ENCODE measurements at places on chromosomes 5 and 9. TPM values are rescaled to one million over a fixed set of nuclear protein-coding genes. Genes with fewer than 3 reads are reported as not detected.

DNA sequence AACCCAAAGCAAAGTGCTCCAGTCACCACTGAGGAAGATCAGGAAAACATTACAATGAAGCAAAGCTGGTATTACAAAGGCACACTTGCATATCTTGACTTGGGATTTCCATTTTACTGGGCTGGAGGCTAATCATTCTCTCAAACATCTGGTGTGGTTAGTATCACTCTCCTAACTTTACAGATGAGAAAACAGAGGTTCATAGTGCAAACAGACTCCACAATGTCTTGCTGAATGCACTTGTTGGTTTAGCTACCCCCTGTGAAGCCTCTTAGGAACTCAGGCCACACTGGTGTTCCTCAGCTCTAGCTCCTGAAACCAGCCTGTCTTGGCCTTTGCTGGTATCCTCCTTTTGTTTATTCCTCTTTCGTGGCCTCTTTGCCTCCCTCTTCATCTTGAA is 29.5 kb upstream of the SMAD5 start:
- DNase-seq, result no peak

Gene FOXE1
- total RNA-seq, result not detected

- DNase-seq, result no peak
Observed at GRCh38 chr5:176486189-176486757, 38.1 kb downstream of the FAF2 start.

- no peak for DNase-seq
Observed at GRCh38 chr5:150616506-150616905, 24.0 kb upstream of the SYNPO start.

- no peak for DNase-seq
Observed at GRCh38 chr9:8730618-8731017, 931.0 kb upstream of the DMAC1 start.

DNA sequence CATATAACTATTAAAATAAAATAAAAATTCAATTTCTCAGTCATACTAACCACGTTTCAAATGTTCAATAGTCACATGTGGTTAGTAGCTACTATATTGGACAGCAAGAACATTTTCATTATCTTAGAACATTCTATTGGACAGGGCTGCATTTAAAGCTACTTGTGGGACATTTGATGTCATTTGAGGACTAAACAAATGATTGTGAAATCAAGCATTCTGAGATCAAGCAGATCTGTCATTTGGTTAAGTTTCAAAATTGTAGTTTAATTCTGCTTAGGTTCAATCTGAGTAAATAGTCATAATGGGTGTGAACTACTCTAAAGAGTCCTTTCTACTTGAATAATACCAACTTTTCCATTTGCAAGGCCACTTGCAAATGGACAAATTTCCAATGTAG is 226.9 kb upstream of the C9orf72 start:
- no peak for DNase-seq

DNA sequence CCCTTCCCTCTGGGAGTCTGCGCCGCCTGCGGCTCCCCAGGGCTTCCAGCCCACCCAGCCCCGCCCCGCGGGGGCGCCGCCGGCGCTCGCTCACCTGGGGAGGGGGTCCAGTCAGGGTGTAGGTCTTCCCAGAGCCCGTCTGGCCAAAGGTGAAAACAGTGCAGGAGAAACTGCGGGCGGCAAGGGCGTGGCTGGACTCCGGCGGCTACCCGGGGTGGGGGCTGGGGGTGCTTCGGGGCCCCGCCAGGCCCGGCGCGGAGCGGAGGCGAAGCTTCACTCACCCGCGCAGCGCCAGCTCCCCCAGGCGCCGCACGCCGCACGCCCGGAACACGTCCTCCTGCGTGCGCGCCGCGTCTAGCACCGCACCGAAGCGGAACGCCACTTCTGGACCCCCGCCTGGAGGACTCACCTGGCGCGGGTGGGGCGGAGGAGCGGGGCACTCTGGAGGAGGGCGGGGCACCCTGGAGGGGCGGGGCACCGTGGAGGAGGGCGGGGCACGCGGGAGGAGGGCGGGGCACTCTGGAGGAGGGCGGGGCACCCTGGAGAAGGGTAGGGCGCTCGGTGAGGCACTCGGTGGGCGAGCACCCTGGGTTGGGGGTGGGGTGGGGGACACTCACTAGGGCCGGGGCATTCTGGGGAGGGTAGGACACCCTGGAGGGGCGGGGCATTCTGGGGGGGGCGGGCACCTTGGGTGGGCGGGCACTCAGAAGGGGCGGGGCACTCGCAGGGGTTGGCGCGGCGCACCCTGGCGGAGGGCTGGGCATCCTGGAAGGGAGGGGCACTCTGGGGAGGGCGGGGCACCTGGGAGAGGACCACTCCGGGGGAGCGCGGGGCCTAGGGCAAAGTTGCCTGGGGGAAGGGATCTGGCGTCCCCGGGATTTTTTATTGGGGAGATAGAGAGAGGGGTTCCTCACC is 814 bp downstream of the KIF12 start:
- DNase-seq, result no peak

- DNase-seq, result no peak
Observed at GRCh38 chr9:112325127-112325526, 8.3 kb downstream of the PTBP3 start.

- DNase-seq, result no peak
Observed at GRCh38 chr9:78101247-78101646, 69.6 kb upstream of the GNAQ start.

Gene TMEM250
- total RNA-seq, result 19.8 TPM

DNA sequence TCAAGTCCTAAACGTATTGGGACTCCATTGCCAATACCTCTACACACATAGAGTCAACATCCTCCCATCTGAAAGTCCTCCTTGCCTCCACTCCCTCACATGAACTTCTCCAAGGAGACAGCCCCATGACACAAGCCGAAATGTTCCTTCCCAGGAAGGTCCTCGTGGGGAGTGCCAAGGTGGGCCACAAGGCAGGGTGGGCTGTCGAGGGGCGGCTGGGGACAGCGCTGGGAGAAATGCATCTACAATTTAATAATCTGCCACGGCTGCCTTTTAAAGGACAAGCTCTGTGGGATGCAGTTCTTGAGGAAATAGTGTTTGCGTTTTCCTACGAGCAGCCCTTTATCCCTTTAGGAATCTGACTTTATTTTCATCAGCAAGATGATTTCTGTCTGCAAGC is 138.7 kb downstream of the GABBR2 start:
- DNase-seq, result no peak

Gene HTR1A
- total RNA-seq, result not detected

Gene IRX2
- 3.2 TPM for total RNA-seq

DNA sequence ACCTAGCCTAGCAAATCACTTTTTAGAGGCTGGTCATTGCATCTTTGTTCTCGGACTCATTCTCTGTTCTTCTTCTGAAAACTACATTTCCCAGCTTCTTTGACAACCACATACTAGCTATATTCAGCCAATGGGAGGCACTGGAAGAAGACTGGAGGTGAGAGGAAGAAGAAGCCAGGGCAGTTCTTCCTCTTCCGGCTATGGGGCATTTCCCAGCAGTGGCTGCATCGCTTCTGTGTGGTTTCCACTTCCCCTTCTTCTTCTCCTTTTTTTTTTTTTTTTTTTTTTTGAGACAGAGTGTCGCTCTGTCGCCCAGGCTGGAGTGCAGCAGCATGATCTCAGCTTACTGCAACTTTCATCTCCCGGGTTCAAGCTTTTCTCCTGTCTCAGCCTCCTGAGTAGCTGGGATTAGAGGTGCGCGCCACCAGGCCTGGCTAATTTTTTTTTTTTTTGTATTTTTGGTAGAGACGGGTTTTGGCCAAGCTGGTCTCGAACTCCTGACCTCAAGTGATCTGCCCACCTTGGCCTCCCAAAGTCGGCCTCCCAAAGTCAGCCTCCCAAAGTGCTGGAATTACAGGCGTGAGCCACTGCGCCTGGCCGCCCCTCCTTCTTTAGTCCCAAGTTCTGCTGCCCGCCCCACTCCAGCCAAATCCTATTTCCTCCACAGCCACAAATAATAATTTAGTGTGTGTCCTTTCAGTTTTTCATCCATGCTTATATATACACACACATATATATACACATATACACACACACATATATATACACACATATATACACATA is 6.9 kb upstream of the UBAP1 start:
- peak; percentile 77 for DNase-seq

GRCh38 chr5:133406977-133407632 is 205.2 kb downstream of the FSTL4 start:
- no peak for DNase-seq

Gene CDH9
- total RNA-seq, result not detected

DNA sequence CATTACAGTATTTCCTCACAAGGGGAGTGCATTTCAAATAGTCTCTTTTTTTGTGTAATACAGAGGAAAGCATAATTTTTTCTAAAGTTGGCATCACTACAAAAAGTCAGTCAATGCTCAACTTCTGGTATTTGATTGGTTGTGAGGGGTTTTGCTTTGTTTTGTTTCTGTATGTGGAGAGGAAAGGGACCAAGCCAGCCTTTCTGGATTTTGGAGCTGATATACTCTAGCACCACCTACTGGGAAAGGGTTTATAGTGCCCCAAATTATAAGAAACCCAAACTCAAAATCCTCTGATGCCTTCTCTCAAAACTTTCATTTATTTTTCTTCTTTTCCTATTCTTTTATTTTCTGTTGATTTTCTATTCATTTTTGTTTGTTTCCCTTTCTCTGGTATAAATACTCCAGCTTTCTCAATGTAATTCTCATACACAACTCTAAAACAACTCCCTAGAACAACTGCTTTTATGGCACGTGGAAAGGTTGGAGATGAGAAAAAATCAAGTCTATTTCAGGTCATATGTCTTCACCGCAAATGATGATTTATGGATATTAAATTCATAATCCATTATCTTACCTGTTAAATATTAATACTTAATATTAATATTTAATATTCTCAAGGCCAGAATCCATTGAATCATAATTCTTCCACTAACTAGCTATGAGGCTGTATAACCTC is 69.5 kb upstream of the ANXA1 start:
- DNase-seq, result no peak

DNA sequence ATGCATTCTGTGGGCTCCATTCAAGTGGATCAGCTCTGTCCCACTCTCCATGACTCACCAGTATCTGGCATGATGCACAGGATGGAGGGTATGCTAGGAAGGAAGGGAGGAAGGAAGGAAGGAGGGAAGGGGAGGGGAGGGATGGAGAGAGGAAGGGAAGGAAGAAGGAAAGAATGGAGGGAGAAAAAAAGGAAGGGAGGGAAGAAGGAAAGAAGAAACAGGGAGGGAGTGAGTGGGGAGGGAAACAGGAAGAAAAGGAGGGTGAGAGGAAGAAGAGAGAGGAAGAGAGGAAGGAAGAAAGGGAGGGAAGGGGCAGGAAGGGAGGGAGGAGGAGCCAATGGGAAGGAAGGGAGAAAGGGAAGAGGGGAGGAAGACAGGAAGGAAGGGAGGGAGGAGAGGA is 5.3 kb upstream of the BARHL1 start:
- DNase-seq, result no peak

GRCh38 chr5:126752081-126752785 is 24.7 kb upstream of the LMNB1 start:
- no peak for DNase-seq

Gene SEMA4D
- total RNA-seq, result 21.4 TPM

DNA sequence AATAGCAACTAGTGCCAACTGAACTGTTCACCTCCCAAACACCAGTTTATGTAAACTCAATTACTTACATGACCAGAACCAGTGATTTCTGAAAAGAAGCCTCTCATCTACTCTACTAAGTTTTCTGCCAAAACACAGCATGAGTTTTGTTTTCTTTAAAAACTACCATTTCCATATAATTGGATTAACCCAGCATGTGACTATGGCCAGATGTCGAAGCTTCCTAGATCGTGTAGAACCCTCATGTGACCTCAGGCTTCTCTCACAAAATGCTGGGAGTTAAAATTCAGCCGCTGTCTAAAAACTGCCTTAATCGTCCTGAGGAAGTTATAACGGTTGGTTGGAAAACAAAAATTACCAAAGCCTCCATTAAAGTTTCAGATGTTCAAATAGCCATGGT is 303.5 kb downstream of the IRX1 start:
- DNase-seq, result no peak

- DNase-seq, result no peak
Observed at GRCh38 chr9:129637102-129637501, 4.8 kb downstream of the ASB6 start.

Gene AGXT2
- total RNA-seq, result not detected

DNA sequence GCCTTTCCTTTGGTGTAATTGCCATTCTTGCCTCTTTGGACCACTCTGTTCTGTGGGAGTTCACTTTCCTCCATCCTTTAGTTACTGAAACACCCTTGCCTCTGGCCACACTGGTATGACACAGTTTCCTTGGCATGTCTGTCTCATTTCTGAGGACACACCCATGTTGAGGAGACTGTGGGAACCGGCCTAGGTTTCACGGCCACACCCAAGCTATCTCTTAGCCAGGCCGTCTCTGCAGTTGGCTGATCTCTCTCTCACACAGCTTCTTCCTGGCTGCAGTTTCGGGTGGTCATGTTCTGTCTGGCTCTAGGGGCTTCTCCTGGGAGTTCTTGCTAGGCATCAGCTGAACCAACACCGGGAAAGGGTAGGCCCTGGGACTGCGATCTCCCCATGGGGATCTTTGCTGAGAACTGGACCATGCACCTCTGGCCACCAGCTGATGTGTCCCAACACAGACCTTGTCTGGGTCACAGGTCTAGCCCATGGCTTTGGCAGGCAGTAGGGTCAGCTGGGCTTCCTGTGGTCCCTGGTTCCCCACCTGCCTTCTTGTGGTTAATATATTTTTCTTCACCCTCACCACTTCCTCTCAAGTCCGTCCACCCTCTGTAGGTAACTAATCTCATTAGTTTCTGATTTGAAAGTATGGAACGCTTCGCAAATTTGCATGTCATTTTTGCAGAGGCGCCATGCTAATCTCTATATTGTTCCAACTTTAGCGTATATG is 24.9 kb downstream of the ARHGEF37 start:
- DNase-seq, result no peak

Gene ZNF879
- 3.9 TPM for total RNA-seq

GRCh38 chr9:111668026-111668573 is 6.7 kb downstream of the GNG10 start:
- DNase-seq, result no peak

Gene PTGES
- 1.1 TPM for total RNA-seq

- DNase-seq, result no peak
Observed at GRCh38 chr9:114937516-114937915, 7.1 kb upstream of the TNFSF8 start.

DNA sequence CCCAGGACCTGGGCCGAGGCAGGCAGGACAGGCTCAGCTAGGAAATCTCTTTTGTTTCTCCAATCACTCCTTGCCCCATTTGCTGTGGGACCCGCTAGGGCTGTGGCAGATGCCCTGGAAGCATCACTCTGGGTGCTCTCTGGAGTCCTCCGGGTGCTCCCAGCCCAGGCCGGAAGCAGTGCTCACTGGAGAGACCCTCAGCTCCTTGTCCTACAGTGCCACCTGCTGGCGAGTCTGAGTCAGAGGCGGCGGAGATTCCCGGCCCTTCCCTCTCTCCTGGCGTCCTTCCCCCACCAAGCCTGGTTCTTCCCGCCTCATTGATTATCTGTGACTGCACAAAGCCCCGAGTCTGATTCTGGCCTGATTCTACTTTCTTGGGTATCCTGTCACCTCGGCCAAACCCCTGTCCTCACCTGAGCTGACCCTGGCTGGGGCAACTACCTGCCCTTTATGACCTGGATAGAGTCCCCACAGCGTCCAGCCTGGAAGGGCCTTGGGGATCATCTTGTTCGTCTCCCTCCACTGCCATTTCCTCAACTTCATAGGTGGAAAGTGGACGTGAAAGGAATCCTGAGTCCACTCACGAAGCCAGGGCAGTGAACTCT is 7.3 kb upstream of the BARHL1 start:
- peak; percentile 77 for DNase-seq

Measured in cardiac septum (tissue), 1 donor.